C1 segment of cervical spinal cord (tissue), 14 donors: ENCODE measurements at places on chromosomes 1 and 21.
A peak's percentile ranks its signal among the peaks of the same experiment; 100 is the strongest.

- DNase-seq = peak; percentile 9
Measured at GRCh38 chr1:203338335-203339036, 12.4 kb downstream of the FMOD start.

GRCh38 chr1:228101614-228101993 lies 1.5 kb downstream of the C1orf35 start:
- DNase-seq = no peak

GRCh38 chr1:21289700-21290545 lies at the start of gene ECE1:
ECE1 (minus strand) TSS chr1:21290463; CDS start chr1:21290414, 49 bp downstream.
- peak; percentile 11 for DNase-seq

DNA sequence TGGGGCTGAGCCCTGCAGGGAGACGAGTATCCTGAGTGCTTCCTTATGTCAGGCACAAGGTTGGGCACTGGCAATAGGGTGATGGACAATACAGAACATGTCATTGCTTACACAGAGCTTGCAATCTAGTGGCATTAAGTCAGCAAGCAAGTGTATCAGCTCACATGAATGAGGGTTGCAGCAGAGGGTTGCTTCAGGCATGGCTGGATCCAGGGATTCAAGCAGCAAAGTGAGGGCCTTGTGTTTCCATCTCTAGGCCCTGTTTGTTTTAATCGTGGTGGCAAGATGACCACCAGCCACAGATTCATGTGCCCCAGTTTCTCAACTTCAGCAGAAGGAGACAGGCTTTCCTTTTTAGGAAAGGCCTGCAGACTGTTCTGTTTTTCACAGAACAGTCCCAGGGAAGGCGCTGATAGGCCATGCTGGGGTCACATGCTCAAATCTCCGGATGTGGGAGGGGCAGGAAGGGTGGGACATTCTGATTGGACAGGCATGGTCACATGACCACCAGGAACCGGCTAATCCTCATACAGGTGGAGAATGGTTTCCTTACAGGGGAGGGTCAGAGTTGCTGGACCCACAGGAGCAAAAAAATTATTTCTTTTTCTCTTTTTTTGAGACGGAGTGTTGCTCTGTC lies 14.4 kb downstream of the PLOD1 start:
- no peak for DNase-seq

DNA sequence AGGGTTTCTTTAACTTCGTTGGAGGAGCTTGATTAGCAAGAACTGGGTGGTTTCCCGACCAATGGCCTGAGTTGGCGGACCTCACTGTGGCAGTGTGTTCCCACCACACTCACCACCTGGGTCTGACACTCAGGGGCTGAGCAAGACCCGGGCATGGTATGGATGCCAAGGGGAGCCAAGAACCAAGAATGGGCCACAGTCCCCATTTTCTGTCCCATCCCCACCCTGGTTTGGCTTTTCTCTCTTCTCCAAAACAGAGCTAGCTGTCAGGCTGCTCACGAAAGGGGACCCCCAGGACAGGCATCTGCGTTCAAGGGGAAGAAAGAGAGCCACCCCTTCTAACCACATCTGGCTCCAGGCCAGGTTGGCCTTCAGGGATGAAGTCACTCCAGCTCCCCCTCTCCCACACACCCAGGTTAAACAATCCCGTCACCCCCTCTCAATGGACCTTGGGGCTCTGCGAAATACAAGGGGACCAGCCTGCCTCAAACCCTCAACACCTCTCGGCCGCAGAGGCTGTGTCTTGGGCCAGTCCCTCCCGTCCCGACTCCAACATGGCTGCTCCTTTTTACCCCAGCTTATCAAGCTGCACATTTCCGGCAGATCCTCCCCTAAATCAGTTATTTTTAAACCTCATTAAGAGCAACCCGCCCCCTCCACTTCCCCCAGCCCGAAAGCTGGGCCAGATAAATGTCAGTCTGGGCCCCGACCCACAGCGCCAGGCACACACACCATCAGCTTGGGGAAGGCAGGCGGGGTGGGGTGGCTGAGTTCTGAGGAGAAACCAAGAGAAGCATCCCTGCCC lies 3.4 kb downstream of the TAGLN2 start:
- no peak for DNase-seq
